ENCODE measurements at places on chromosomes 13 and 19.

- DNase-seq, result peak; percentile 35
Measured at GRCh38 chr19:7869453-7869909, 4.7 kb downstream of the PRR36 start.

DNA sequence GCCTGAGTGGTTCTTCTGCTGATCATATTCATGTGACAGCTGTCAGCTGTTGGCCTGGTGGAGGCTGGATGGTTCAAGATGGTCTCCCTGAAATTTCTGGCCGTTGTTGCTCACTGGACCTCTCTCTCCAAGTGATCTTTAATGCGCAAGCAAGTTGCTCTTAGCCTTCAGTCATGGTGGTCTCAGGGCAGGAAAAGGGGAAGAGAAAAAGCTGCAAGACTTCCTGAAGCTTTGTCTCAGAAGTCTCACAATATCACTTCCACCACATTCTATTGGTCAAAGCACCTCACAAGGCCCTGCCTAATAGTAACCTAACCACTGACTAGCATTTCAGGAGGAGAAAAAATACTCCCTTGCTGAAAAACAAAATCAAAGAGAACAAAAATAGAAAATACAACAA lies 1.6 kb upstream of the ZNF567 start:
- no peak for DNase-seq

GRCh38 chr13:45368005-45368404 lies 27.0 kb upstream of the TPT1 start:
- DNase-seq, result no peak

DNA sequence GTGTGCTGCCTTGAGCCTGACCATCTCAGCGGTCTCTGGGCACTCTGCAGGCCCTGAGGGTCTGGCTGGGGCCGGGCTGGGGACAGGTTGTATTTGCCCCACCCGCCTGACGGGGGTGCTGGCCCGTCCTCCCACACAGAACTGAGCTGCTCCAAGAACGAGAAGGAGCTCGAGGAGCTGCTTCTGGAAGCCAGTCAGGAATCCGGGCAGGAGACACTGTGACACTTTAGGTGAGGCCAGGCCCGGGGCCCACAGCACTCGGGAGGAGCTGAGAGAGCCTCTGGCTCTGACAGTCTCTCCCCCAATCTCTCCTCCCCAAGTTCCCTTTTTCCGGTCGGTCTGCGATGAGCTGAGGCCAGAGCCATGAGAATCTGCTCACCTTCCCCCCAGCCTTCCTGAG lies 14.5 kb downstream of the NKPD1 start:
- DNase-seq, result no peak

DNA sequence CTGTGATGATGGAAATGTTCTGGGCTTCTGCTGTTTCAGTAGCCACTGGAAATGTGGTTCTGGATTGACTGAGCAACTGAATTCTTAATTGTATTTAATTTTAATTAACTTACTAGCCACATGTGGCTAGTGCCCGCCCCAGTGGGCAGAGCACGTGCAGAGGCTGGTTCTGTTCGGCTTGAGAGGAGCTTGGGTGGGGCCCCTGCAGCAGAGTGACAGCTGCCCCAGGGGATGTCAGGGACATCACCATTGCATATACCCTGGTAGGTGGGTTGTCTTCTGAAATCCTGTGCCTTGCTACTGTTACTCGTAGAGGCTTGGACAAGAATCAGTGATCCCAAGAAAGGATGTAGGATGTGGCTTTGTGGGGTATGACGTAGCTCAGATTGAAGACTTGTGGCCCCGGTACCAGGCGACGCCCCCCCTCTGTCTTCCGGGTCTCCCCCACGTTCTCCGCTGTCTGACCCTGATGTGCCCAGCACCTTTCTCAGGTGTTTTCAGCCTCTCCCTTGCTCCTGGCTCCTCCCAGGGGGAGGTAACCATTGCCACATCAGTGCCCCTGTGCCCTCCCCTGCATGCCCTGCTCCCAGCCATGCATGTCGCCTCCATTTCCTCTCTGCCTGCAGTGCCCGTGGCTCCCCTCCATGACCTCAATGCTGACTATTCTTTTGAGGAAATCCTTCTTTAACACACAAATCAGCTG lies 102.6 kb upstream of the RNF113B start:
- peak; percentile 84 for DNase-seq

DNA sequence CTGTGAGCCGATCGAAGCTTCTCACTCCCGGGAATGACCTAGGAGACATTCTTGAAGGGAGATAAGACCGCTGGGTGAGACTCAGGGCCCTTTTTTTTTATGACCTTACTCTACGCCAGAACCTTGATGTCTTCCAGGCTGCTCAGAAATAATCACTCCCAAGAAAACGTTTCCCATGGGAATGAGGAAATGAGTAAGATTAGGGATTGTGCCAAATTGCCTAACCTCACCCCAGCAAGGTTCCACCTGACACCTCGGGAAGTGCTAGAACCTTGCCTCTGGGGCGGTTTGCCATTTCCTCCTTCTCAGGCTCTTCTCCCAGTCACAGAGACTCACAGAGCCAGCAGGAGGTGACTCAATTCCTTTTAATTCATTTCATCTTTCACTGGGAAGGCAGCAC lies 2.3 kb downstream of the SLC46A3 start:
- DNase-seq, result no peak

DNA sequence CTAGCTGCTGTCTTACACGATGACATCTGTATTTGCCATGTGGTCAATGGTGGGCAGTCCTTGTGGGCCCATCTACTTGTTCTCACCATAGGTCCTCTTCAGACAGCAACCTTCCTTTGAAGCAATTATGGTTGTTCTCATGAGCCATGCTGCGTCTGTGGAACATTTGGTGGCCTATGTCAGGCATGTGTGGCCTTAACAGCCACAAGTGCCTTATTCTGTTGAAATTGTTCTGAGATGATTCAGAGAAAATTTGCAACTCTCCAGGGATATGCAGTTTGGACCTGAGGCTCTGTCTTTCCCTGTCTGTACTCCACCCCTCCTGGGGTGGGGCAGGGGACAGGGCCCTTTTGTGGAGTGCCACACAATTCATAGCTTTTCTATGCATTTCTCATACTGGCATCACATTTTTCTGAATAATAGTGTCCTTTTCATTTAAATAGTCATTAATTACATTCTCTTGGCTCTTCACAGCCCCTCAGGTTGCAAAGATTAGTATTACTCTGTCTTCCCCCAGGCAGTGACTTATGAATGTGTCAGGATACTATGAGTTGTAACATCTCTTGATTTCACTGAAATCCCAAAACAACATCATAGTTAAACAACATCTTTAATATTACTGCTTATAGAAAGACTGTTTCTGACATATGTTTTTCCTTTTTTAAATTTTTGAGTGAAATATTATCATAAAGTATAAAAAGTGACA lies 102.1 kb downstream of the ITGBL1 start:
- DNase-seq, result no peak

DNA sequence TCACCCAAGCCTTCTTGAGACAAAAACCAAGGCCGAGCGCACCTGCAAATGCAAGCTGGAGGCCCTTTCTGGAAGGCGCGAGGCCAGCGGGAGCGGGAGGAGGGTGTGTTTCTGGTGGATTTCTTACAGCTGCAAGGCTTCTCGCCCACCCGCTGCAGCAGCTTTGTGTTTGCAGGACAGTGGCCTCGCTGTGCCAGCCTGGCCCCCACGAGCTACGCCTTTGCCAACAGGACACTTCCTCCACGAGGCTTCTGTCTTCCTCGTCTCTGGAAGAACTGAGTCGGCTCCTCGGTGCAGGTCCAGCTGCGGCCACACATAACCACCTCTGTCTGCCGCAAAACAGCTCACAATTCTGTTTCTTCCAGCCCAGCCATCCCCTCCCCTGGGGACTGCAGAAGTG lies 10.1 kb downstream of the ATCAY start:
- no peak for DNase-seq

DNA sequence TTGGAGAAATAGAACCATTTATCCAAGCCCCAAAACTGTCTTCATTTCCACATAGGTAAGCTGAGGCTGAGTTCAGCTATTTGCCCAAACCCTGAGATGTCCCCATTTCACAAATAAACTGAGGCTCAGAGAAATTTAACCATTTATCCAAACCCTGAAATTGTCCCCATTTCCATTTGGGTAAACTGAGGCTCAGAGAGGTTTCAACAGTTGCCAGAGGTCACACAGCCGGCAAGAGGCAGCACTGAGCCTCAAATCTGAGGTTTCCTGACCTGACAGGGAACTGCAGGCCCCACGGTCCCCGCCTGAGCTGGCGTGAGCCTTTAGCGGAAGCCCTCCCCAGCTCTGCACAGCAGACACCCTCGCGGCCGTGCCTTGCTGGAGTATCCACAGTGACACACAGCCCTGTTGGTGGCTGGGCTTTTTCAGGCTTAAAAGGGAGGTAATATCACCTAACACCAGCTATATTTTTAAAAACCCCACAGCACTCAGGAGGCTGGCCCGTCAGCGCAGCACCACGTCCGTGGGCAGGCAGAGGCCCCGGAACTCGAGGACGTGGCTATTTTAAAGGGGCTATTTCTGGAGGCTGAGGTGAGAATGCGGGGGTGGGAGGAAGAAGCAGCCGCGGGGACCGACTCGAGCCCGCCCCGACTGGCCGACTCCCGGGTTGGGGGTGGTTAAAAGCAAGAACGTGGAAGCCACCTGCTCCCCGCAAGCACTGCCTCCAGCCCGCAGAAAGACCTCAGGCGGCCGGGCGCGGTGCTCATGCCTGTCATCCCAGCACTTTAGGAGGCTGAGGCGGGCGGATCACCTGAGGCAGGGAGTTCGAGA lies 18.5 kb downstream of the PTPRS start:
- no peak for DNase-seq

- no peak for DNase-seq
Measured at GRCh38 chr13:111860231-111860552, 206.8 kb upstream of the SOX1 start.

DNA sequence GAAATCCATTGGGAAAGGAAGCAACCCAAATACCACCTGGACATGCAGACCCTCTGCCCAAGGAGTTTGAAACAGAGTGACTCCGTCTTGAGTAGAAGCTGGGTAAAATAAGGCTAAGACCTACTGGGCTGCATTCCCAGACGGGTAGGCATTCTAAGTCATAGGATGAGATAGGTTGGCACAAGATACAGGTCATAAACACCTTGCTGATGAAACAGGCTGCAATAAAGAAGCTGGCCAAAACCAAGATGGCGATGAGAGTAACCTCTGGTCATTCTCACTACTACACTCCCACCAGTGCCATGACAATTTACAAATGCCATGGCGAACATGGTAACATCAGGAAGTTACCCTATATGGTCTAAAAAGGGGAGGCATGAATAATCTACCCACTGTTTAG lies 40.2 kb downstream of the RFXAP start:
- no peak for DNase-seq

All from NCI-H187 (cell line).